Amygdala (tissue), 56 donors: ENCODE measurements at places on chromosomes 3 and 15.

DNA sequence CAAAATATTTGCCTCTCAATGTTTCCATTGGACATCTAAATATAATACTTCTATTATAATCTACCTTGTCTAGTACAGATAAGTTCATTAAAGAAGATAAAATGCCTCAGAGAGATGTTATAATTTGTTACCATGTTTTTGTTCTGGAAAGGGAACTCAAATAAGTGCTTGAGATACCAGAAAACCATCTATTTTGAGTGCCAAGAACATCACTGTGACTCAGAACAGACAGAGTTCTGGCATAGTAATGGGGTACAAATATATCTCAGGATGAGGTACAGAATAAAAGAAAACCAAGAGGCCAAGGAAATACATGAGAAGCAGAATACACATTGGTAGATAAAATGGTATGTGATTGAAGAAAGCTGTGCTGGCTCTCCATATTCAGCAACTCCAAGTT is 58.9 kb downstream of the IMPG2 start:
- no peak for DNase-seq

GRCh38 chr3:111143-112069 is 85.2 kb upstream of the CHL1 start:
- no peak for DNase-seq

DNA sequence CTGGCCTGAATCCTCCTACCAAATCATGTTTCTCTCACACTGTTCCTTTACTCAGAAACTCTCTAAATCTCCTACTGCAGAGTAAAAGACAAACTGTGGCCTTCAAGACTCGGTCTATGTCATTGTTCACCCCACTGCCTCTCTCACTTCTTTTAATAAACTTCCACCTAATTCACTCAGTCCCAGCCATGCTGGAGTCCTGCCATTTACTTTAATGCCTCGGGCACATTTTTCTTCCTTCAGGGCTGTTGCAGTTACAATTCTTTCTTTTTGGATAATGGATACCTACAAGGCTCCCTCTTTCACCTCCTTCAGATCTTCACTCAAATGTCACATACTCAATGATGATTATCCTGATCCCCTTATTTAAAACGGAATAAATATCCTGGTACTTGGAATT is 955.6 kb downstream of the ROBO1 start:
- DNase-seq = no peak

DNA sequence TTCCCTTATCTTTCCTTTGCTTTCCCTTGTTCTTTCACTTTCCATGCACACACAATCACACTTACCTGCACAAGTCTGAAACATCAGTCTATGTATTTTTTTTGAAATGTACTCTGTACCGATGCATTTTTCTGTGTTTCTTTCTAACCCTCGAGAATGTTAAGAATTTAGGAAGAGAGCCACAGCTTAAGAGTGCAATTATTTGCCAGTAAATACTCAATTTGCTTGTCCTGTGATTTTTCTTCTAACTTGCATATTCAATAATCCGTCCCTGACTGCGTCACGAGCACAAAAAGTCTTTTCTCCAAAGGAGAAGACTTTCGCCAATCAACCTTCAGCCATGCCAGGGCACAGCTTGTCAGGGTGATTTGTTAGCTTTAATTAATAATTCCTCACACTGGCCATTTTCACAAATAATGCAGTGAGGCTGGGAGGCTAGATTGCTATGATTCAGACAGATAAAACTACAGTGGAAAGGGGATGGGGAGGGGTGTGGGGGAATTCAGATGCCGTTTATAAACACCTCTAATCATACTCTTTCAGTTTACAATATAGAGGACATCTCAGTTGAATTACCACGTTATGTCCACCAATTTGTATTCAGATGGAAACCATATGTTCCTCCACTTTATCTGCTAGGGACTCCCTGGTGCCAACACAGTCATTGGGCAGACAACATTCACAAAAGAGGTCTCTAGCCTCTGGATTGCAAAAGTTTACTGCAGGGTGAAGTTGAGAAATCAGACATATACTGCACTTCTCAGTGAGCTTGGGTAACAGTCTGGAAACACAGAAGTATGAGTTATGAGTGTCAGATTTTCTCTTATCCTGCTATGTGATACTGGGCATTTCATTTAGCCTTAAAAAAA is 388.0 kb downstream of the ZBTB20 start:
- no peak for DNase-seq

- no peak for DNase-seq
Observed at GRCh38 chr3:77467702-77468625, 428.1 kb downstream of the ROBO2 start.

- DNase-seq = no peak
Observed at GRCh38 chr3:144324076-144324475, 352.5 kb downstream of the DIPK2A start.

GRCh38 chr3:115186351-115187148 is 39.5 kb upstream of the ZBTB20 start:
- DNase-seq = no peak

GRCh38 chr15:88904624-88905327 is 8.4 kb downstream of the MFGE8 start:
- DNase-seq = no peak
